ENCODE measurements at places on chromosomes 2 and 18.

DNA sequence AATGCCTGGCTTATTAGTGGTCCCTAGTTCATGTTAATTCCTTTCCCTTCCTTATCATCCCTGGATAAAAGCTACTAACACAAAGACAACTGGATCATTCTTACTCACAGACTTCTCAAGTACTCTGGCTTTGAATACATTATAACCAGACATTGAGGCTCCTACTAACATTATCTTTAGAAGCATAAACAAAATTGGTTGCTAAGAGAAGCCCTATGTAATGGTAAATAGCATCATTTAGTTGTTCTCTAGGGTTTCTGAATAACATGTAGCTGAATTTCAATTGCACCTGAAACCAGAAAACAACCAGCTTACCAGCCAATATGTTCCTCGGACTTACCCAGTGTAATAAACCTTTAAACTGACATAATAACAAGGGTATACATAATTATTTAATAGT lies 114.1 kb upstream of the NCKAP5 start:
- DNase-seq = no peak

GRCh38 chr18:13796515-13796914 lies 27.4 kb upstream of the MC5R start:
- no peak for DNase-seq

- no peak for DNase-seq
These were observed 167.8 kb downstream of the PMAIP1 start for GRCh38 chr18:60067426-60068210.

GRCh38 chr2:39266916-39267434 lies 23.2 kb upstream of the CDKL4 start:
- no peak for DNase-seq

GRCh38 chr2:194003911-194004310 lies 1653.1 kb upstream of the SLC39A10 start:
- no peak for DNase-seq

- DNase-seq = no peak
These were observed 418.8 kb upstream of the NETO1 start for GRCh38 chr18:73286584-73286983.

DNA sequence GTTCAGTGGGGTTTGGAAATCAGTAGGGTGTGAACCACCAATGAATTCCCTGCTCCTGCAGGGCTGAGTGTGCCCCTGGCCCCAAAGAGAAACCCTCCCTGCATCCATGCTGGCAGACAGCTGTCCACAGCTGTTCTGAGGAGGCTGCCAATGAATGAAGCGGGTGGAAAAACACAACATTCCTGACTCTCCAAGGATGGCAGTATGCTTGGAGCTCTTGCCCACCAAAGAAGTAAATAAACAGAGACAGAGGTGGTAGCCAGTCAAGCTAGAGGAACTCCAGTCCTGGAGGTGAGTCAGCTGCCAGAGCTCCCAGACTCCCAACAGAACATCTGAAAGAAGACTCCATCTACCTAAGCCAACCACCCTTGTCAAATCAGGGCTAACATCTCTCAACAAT lies 6.2 kb downstream of the ZBTB7C start:
- DNase-seq = no peak

- DNase-seq = no peak
These were observed 162.6 kb downstream of the KCNE4 start for GRCh38 chr2:223214394-223215253.

GRCh38 chr2:102367331-102367971 lies 11.9 kb downstream of the IL18R1 start:
- DNase-seq = no peak

GRCh38 chr2:151851761-151852160 lies 23.5 kb upstream of the ARL5A start:
- DNase-seq = no peak

GRCh38 chr2:205984381-205984780 lies 101.6 kb downstream of the INO80D start:
- DNase-seq = no peak

DNA sequence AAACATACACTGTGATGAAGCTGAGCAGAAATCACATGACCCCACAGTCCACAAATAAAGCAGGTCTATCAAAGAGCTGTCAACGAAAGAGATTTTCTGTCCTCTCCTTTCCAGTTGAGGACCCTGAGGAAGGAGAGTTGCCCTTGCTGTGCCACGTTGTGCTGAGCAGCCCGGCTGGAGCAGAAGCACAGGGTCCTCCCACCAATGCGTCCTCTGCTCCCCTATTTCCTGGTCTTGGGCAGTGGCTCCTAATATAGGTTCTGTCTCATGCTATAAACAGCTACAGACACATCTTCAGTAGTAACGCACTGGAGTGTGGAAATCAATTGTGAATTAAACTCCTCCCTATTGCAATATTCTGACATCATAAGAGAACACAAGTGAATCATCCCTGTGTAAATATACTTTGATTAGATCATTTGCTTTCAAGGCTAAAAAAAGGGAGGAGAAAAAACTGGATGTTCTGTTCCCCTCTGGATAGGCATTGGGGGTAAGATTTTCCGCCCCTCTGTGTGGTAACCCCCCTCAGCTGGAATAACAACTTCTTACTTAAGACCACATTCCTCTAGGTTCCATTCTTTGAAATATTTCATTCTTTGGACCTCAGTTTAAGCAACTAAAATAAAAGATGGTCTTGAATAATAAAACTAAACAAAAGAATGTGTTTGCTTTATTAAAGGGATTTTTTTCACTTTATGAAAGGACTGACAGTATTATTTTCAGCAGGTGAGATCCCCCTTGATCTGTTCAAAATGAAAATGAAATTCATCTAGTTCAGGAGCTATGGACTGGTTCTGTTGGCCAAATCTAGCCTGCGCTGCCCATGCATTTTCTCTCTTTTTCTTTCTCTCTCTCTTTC lies 8.3 kb upstream of the RHOB start:
- peak; percentile 76 for DNase-seq

- DNase-seq = no peak
These were observed 138.2 kb downstream of the VAPA start for GRCh38 chr18:10051877-10052631.

DNA sequence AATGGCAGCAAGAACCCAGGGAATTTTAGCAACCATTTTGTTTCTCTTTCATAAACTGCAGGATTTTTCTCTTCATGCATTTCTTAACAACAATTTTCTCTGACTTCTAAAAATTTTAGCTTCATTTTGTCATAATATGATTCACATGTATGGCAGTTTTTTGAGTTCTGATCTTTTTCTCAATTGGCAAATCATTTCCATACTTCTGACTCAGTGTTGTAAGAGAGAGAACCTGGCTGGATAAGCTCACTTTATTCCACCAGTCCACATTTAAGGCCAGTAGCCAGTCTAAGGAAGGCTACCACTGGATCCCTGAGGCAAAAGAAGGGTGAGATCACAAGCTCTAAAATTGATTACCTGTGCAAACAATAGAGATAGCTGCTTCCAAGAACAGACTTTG lies 42.8 kb upstream of the COL3A1 start:
- DNase-seq = no peak

DNA sequence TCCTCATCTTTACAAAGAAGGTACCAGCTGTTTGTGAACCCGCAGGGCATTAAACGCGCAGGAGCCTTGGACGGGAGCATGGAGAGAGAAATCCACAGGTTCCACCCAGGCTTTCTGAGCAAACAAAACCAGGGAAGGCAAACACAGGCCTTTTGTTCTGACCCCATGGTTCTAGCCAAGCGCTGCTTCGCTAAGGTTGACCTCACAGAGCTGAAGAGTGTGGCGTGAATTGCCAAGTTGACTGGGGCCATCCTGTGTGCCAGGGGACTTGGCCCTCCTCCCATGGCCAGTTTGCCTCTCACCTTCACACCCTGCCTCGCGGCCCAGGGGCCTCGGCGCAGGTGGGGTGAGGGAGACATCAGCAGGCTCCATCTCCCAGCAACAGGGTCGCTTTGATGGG lies 74.1 kb downstream of the VAPA start:
- no peak for DNase-seq

GRCh38 chr2:196288006-196288538 lies 116.7 kb upstream of the STK17B start:
- no peak for DNase-seq

- DNase-seq = peak; percentile 53
These were observed 18.0 kb downstream of the ARID5A start for GRCh38 chr2:96554293-96555145.

- DNase-seq = no peak
These were observed 836.9 kb upstream of the CELF4 start for GRCh38 chr18:38402509-38402908.

GRCh38 chr2:239401881-239402233 lies 1.0 kb upstream of the HDAC4 start:
- peak; percentile 71 for DNase-seq

DNA sequence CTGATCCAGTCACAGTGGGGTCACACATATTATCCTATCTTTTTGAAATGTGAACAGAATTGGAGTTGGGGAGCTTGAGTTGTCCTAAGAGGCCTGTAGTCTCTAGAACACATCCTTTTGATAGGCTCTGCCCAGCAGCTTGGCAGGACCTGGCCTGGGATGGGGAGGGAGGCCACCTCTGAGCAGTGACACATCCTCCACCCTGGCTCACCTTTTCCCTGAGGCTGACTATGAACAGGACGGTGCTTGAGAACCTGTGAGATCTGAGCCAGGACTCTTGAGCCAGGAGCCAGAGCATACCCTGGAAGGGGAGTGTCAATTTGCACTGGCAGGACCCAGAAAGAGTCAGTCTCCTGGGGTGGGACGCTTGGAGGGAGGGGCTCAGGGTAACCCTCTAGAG lies 17.7 kb upstream of the ATP6V1B1 start:
- DNase-seq = no peak

DNA sequence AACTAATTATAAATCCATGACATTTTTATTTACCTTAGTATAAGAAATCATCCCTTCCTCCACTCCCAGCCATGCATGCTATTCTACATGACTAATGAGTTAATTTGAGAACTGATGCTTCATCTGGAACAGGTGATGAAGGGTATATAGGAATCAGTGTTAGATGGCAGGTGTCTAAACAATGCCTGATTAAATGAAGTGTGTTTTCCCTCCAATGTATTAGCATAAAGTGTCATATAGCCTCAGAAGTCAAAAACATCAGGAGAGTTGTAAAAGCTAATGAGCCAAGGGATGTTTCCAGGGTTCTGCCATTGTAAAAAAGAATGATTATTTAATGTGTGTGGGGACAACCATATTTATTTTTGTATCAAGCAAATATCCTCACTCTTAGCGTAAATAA lies 913.8 kb downstream of the DCC start:
- no peak for DNase-seq

DNA sequence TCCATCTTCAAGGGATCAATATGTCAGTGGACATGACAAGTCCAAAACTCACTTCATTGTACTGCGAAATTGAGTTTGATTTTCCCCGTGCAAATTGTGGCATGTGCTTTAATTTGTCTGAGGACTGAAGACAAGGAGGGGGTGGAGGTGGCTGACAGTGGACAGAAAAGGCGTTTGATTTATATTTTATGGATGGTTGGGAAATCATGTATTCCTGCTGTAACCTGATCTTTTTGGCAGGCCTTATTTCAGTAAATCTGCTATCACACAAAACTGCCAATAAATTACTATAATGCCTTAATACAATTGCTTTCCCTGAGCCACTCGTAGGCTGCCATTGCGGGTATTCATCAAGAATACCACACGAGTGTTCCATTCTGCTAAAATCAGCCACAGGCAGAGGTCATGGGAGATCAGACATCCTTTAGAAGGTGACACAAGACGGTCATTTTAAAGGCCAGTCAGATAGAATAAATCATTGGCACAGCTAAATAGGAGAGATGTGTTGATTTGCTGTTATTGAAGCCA lies 720.5 kb downstream of the MBD2 start:
- no peak for DNase-seq

- no peak for DNase-seq
These were observed 229.9 kb upstream of the HDAC4 start for GRCh38 chr2:239630618-239631286.

DNA sequence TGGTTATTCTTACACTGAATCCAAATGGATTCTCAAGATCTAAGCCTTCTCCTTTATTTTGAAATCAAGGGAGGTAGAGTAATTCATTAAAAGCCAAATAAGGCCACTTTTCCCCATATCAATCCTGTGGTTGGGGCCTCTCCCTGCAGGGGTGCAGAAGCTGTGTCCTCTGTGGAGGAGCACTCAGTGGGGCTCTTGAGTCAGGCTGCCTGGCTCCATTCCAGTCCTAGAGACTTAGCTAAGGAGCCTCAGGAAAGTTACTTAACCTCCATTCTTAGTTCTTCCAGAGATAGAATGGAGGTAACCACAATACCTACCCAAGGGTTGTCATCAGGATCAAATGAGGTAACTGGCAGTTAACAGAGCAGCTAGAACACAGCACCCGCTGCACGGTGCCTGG lies 564.3 kb downstream of the CMPK2 start:
- DNase-seq = no peak

DNA sequence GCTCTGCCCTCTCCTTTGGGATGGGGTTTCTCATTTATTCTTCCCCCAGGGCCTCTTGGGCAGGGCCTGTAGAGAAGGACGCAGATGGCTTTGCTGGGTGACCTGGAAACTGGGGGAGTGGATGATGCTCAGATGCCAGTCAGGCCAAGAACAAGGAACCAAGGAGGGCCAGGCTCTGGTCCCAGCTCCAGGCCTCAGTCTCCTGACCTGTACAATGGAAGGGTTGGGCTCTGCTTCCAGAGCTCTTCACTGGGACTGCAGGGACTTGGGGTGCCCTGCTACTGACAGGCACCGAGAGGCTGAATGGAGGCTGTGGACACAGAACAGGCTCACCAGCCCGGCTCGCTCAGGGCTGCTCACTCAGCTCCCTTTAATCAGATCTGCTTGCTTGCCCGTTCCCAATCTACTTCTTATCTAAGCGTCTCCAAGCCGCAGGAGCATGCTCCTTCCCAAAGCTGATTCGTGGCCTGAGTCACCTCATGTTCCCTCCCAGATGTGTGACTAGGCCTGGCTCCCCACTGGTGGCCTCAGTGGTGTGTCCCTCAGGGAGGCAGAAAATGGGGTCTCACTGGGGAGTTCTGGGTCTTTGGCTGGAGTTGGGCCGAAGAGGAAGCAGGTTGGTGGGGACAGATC lies 82.6 kb upstream of the ODC1 start:
- no peak for DNase-seq

GRCh38 chr2:113209011-113209645 lies 35.4 kb downstream of the PSD4 start:
- no peak for DNase-seq

GRCh38 chr2:183185534-183185933 lies 61.3 kb downstream of the NUP35 start:
- DNase-seq = no peak

- no peak for DNase-seq
These were observed 385.5 kb downstream of the RND3 start for GRCh38 chr2:150101947-150102346.

All from inflammatory macrophage (primary cell).